ENCODE measurements at places on chromosomes 2 and 18.

DNA sequence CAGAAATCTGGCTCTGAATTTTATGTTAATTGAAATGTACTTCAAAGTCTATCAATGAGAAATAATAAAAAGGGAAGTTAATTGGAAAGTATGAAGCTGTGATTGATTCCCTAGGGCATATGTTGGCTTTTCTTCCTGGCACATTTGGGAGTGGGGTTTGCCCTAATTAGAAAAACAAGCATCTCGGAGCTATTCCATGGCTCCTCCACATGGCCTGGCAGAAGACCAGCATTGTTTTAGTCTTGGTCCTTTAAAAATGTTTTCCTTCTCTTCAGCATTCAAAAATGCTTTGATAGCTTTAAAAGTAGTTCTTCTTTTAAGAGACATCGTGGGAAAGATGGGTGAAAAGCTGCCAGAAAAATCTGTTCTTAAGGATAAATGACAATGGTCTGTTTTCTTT is 445.5 kb upstream of the PKDCC start:
- no peak for DNase-seq

GRCh38 chr2:110852541-110853263 is 120.3 kb downstream of the ACOXL start:
- DNase-seq, result no peak

- no peak for DNase-seq
These were observed 106.3 kb downstream of the MYCN start for GRCh38 chr2:16046649-16047048.

GRCh38 chr2:66697366-66697765 is 262.4 kb downstream of the MEIS1 start:
- no peak for DNase-seq

Measured in urinary bladder (tissue), 4 donors.